ENCODE measurements at places on chromosomes 2 and 18.

GRCh38 chr2:160581448-160581847, 87.8 kb upstream of the RBMS1 start:
- no peaks in the 10 kb centered on the region for H3K36me3 ChIP-seq
- H3K27me3 ChIP-seq: peaks cover 2% of the 10 kb centered on the region

GRCh38 chr2:209936106-209936666, 66.3 kb upstream of the RPE start:
- no peak overlapping the region for H3K27ac ChIP-seq
- DNase-seq: no peak
- H3K36me3 ChIP-seq: no peaks in the 10 kb centered on the region
- no peaks in the 10 kb centered on the region for H3K4me1 ChIP-seq
- no peak overlapping the region for H3K4me3 ChIP-seq

DNA sequence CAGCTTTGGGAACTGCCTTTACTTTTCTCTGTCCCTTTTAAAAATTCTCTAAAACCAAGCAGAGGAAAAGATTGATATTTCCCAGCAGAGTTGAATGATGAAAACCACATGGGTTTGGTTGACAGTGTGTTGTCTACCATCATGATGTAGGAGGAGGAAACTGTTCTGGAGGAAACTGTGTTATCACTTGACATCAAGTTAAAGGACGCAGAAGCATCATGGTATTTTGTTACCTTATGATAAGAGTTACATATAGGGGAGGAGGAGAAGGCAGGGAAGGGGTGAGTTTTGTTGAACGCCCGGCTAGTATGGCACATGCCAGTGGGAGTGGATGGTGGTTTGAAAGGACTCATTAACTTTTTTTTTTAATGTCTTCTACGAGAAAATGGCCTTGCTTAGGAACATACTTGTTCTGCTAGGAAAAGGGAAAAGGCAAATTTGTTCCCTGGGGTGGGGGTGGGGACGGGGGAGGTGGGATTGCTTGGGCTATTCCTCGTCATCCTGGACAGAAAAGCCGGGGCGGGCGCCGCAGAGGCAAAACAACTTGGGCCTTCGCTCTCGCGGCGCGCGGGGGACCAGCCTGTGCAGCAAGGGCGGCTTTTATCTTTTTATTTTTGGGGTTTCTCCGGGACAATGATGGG, 766 bp downstream of the TMEM17 start:
- peaks cover 2% of the 10 kb centered on the region for H3K36me3 ChIP-seq
- peak overlapping the region; percentile 78 for H3K4me3 ChIP-seq
- peak overlapping the region; percentile 21 for H3K27ac ChIP-seq
- H3K4me1 ChIP-seq: peaks cover 11% of the 10 kb centered on the region
- no peak for DNase-seq

GRCh38 chr2:84238907-84239306, 220.2 kb downstream of the SUCLG1 start:
- no peak overlapping the region for H3K27ac ChIP-seq
- no peaks in the 10 kb centered on the region for H3K36me3 ChIP-seq
- H3K27me3 ChIP-seq: no peaks in the 10 kb centered on the region
- H3K4me3 ChIP-seq: no peak overlapping the region

DNA sequence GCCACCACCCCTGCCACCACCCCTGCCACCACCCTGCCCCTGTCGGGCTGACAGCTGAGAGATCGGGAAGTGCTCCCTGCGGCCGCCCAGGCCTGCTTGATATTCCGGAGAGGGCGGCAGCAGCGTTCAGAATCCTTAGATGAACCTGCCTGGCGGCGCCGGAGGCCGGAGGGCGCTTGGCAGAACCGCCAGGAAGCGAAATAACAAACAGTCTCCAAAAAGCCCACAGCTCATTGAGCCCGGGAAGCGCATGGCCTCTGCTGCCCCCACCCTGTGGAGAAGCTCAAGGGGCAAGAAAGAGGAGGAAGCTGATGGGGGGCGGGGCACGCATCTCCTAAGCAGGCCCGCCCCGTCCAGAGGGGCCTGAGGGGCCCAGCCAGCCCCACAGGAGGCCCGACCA, 92.2 kb upstream of the MBOAT2 start:
- no peaks in the 10 kb centered on the region for H3K36me3 ChIP-seq
- no peak overlapping the region for H3K27ac ChIP-seq
- DNase-seq: no peak
- H3K4me1 ChIP-seq: peaks cover 10% of the 10 kb centered on the region

GRCh38 chr2:239819974-239820555, 205.1 kb downstream of the NDUFA10 start:
- no peak for DNase-seq
- no peak overlapping the region for H3K4me3 ChIP-seq
- H3K27me3 ChIP-seq: peaks cover 9% of the 10 kb centered on the region
- H3K4me1 ChIP-seq: no peaks in the 10 kb centered on the region
- H3K36me3 ChIP-seq: no peaks in the 10 kb centered on the region

DNA sequence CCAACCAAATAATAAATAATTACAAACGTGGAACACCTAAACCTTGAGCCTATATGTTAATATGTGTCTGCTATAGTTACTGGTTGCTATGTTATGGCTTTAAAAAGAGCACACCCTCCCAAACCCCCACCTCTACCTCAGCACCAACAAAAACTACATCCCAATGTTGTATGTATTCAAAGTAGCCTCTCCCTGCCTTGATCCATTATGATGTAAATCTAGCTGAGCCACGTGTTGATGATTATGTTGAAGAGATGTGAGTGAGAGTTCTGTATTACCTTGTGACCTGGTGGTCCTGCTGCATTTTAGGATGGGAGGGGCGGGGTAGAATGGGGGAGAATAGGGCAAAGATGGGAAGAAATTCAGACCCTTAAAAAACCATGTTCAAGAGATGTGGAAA, 4.8 kb downstream of the MFSD6 start:
- peaks cover 72% of the 10 kb centered on the region for H3K4me1 ChIP-seq
- no peak for DNase-seq

DNA sequence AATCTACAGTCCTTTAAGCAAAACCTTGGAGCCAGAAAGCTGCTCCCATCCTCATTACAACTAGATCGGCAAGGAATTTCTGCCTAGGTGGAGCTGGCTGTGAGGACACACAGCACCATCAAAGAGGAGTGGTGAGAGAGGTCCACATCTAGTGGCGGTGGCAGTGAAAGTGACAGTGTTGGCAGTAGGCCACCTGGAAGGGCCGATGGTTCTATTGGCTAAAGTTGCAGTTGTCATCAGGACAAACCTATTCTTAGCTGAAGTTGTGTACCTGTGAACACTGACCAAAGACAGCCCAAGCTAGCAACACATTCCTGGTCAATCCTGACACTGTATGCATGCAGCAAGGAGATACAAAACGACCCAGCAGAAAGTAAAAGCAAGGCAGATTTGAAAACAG, 218.1 kb upstream of the CHAC2 start:
- H3K4me3 ChIP-seq: no peak overlapping the region
- DNase-seq: no peak
- no peaks in the 10 kb centered on the region for H3K4me1 ChIP-seq
- H3K36me3 ChIP-seq: no peaks in the 10 kb centered on the region
- H3K27ac ChIP-seq: no peak overlapping the region

GRCh38 chr2:203728321-203728720, 21.9 kb downstream of the CD28 start:
- peaks cover 82% of the 10 kb centered on the region for H3K4me1 ChIP-seq
- DNase-seq: no peak
- no peaks in the 10 kb centered on the region for H3K27me3 ChIP-seq

GRCh38 chr2:203915256-203915655, 21.3 kb upstream of the ICOS start:
- peaks cover 48% of the 10 kb centered on the region for H3K4me1 ChIP-seq
- peaks cover 2% of the 10 kb centered on the region for H3K27me3 ChIP-seq
- H3K4me3 ChIP-seq: no peak overlapping the region
- H3K27ac ChIP-seq: no peak overlapping the region
- no peaks in the 10 kb centered on the region for H3K36me3 ChIP-seq
- DNase-seq: no peak

GRCh38 chr2:236211296-236211695, 43.1 kb upstream of the GBX2 start:
- H3K4me1 ChIP-seq: no peaks in the 10 kb centered on the region
- no peaks in the 10 kb centered on the region for H3K36me3 ChIP-seq

DNA sequence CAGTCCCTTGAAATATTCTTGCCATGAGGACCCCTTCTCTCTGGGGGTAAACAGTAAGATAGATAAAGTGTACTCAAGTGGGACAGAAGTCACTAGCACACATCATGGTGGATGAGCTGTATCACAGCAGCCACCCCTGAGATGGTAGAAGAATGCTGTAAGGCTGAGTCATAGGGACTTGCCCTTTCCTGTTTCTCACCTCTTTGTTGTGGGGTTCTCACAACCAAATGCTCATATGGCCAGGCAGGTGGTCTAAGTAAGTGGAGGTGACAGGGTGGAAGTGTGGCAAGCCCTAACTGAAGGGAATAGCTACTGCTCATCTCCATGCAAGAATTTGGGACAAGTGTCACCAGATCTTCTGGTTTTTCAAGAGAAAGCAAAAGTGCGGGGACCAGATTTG, 202.7 kb upstream of the SLC14A2 start:
- H3K4me3 ChIP-seq: no peak overlapping the region
- no peaks in the 10 kb centered on the region for H3K4me1 ChIP-seq
- H3K36me3 ChIP-seq: no peaks in the 10 kb centered on the region
- no peaks in the 10 kb centered on the region for H3K27me3 ChIP-seq

GRCh38 chr18:41655074-41655473, 300.0 kb upstream of the PIK3C3 start:
- no peak overlapping the region for H3K4me3 ChIP-seq
- no peak overlapping the region for H3K27ac ChIP-seq
- H3K36me3 ChIP-seq: no peaks in the 10 kb centered on the region
- H3K4me1 ChIP-seq: no peaks in the 10 kb centered on the region
- H3K27me3 ChIP-seq: no peaks in the 10 kb centered on the region

GRCh38 chr2:131475831-131476230, at the start of gene TUBA3D:
TUBA3D (plus strand) TSS chr2:131476119; CDS start chr2:131476200, 81 bp downstream.
- DNase-seq: no peak
- H3K4me3 ChIP-seq: no peak within 1 kb of the TSS
- no peaks in the 10 kb centered on the region for H3K27me3 ChIP-seq
- H3K4me1 ChIP-seq: no peaks in the 10 kb centered on the region
- H3K27ac ChIP-seq: no peak within 1 kb of the TSS

- no peak overlapping the region for H3K27ac ChIP-seq
- H3K27me3 ChIP-seq: no peaks in the 10 kb centered on the region
- H3K4me3 ChIP-seq: no peak overlapping the region
- peaks cover 4% of the 10 kb centered on the region for H3K36me3 ChIP-seq
- no peak for DNase-seq
These were observed 60.4 kb downstream of the FAM117B start for GRCh38 chr2:202695166-202695565.

- no peak overlapping the region for H3K4me3 ChIP-seq
- no peaks in the 10 kb centered on the region for H3K36me3 ChIP-seq
- no peaks in the 10 kb centered on the region for H3K27me3 ChIP-seq
- no peak for DNase-seq
These were observed 170.4 kb downstream of the KCNE4 start for GRCh38 chr2:223222397-223222796.

GRCh38 chr2:121648206-121649148, 785 bp downstream of the CLASP1 start:
- H3K4me1 ChIP-seq: peaks cover 51% of the 10 kb centered on the region
- peak; percentile 41 for DNase-seq
- peaks cover 28% of the 10 kb centered on the region for H3K36me3 ChIP-seq
- peak overlapping the region; percentile 100 for H3K27ac ChIP-seq
- H3K4me3 ChIP-seq: peak overlapping the region; percentile 97

- no peaks in the 10 kb centered on the region for H3K4me1 ChIP-seq
- H3K27me3 ChIP-seq: peaks cover 9% of the 10 kb centered on the region
These were observed 132.0 kb downstream of the ZNF532 start for GRCh38 chr18:58996696-58997095.

DNA sequence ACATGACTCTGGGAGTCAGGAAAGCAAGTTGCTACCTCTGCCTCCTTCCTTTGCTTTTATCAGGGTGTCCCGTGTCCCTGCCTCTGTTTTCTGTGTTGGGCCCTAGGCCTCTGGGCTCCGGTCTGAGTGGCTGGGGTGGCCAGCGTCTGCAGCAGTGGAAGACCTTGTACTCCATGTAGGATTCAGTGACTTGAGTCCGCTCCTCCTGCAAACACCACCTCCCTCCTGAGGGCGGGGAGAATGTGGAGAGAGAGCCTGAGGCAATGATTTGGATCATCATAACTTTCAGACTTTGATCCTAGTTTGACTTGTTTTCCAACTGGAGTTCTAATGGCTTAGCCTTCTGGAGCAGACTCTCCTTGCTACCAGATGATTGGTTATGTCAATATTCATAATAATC, 30.8 kb downstream of the ATP6V1C2 start:
- no peaks in the 10 kb centered on the region for H3K4me1 ChIP-seq
- H3K36me3 ChIP-seq: no peaks in the 10 kb centered on the region
- peaks cover 6% of the 10 kb centered on the region for H3K27me3 ChIP-seq
- no peak for DNase-seq

DNA sequence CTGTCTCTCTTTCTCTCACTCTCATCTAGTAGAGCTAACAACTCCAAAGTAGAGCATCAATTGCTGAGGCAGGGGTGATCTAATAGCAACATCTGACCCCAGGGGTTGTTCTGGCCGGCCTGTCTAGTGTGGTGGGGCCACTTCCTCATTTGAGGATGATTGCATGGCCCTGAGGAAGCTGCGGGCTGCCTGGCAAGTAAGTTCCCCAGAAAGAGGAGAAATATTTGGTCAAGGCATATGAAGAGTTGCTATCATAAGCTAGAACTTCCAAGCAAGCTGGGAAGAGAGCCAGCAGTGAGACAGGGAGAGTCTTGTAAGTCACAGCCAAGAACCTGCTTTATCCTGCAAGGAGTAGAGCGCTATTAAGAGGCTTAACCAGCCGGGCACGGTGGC, 50.8 kb upstream of the TMEM87B start:
- H3K27ac ChIP-seq: no peak overlapping the region
- H3K4me1 ChIP-seq: peaks cover 8% of the 10 kb centered on the region
- no peak overlapping the region for H3K4me3 ChIP-seq
- no peak for DNase-seq
- no peaks in the 10 kb centered on the region for H3K36me3 ChIP-seq
- H3K27me3 ChIP-seq: peaks cover 5% of the 10 kb centered on the region

- H3K4me1 ChIP-seq: peaks cover 32% of the 10 kb centered on the region
- peak overlapping the region; percentile 29 for H3K4me3 ChIP-seq
- H3K27ac ChIP-seq: peak overlapping the region; percentile 25
These were observed 38.5 kb upstream of the ZNF396 start for GRCh38 chr18:35415511-35416073.

GRCh38 chr2:43934567-43934966, 61.2 kb downstream of the LRPPRC start:
- peaks cover 13% of the 10 kb centered on the region for H3K4me1 ChIP-seq
- peak overlapping the region; percentile 44 for H3K27ac ChIP-seq
- H3K27me3 ChIP-seq: no peaks in the 10 kb centered on the region

- H3K4me3 ChIP-seq: no peak overlapping the region
- H3K36me3 ChIP-seq: no peaks in the 10 kb centered on the region
- no peaks in the 10 kb centered on the region for H3K4me1 ChIP-seq
These were observed 826.8 kb downstream of the TRIB2 start for GRCh38 chr2:13543550-13543949.

GRCh38 chr18:79380816-79381806, 14.6 kb upstream of the NFATC1 start:
- H3K27ac ChIP-seq: no peak overlapping the region
- peaks cover 14% of the 10 kb centered on the region for H3K4me1 ChIP-seq
- peaks cover 4% of the 10 kb centered on the region for H3K36me3 ChIP-seq

GRCh38 chr2:182191061-182191460, 205.4 kb downstream of the PPP1R1C start:
- no peaks in the 10 kb centered on the region for H3K36me3 ChIP-seq
- H3K4me3 ChIP-seq: no peak overlapping the region
- no peaks in the 10 kb centered on the region for H3K4me1 ChIP-seq
- H3K27me3 ChIP-seq: peaks cover 5% of the 10 kb centered on the region

- H3K27ac ChIP-seq: no peak overlapping the region
- H3K36me3 ChIP-seq: no peaks in the 10 kb centered on the region
- no peak for DNase-seq
- no peak overlapping the region for H3K4me3 ChIP-seq
- H3K4me1 ChIP-seq: no peaks in the 10 kb centered on the region
- H3K27me3 ChIP-seq: no peaks in the 10 kb centered on the region
These were observed 939.5 kb upstream of the FANCL start for GRCh38 chr2:59180621-59181020.
